NCI-H1105 treated with DMSO at 0.1 percent for 48 hours (cell line): ENCODE measurements at places on chromosomes 16 and 17.
A peak's percentile ranks its signal among the peaks of the same experiment; 100 is the strongest.

- DNase-seq = no peak
Measured at GRCh38 chr16:84605339-84605848, 12.5 kb downstream of the COTL1 start.

GRCh38 chr16:58582971-58583765, 46.5 kb downstream of the CNOT1 start:
- DNase-seq = no peak

- no peak for DNase-seq
Measured at GRCh38 chr16:80002261-80002660, 401.7 kb upstream of the MAF start.

- DNase-seq = no peak
Measured at GRCh38 chr17:82012640-82013295, 9.9 kb downstream of the CENPX start.

GRCh38 chr17:78359997-78360370, at the start of gene SOCS3:
Gene SOCS3 (minus strand): TSS chr17:78360077. CDS start chr17:78359095, 982 bp downstream.
- peak; percentile 85 for DNase-seq

DNA sequence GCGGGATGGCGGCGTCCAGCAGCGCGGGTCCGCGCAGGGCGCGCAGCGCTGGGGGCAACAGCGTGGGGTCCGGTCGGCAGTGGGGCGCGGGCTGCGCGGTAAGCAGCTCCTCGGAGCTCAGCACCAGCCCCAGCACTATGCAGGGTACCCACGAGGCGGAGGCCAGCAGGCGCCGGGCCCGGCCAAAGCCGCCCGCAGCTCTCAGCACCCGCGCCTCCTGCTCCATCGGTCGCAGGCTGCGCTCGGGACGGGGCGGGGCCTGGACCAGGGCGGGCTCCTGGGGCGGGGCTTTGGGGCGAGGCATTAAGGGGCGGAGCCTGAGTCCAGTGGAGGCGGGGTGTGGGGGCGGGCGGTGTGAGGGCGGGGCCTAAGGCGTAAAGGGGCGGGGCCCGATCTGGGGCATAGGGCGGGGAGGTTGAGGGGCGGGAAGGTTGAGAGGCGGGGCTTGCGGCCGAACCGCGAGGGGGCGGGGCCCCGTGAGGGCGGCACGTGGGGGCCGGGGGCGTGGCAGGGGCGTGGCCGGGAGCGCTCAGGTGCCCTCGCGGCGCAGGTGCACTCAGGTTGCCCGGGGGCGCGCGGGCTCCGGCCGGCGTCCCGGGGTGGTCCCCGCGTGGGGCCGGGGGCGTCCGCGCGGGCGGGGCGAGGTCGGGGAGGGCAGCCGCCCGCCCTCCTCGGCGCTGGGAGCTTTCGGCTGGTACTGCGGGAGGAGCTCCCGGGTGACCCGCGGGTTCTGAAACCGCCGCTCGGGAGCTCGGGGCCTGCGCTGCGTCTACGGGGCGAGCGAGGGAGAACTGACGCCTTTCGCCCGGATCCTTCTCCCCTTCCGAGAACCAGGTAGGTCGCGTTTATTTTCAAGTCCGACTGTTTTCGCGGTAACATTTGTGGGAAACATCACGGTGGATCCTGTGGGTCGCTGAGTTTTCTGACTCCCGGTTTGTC, 1.4 kb upstream of the SLC22A31 start:
- peak; percentile 41 for DNase-seq

DNA sequence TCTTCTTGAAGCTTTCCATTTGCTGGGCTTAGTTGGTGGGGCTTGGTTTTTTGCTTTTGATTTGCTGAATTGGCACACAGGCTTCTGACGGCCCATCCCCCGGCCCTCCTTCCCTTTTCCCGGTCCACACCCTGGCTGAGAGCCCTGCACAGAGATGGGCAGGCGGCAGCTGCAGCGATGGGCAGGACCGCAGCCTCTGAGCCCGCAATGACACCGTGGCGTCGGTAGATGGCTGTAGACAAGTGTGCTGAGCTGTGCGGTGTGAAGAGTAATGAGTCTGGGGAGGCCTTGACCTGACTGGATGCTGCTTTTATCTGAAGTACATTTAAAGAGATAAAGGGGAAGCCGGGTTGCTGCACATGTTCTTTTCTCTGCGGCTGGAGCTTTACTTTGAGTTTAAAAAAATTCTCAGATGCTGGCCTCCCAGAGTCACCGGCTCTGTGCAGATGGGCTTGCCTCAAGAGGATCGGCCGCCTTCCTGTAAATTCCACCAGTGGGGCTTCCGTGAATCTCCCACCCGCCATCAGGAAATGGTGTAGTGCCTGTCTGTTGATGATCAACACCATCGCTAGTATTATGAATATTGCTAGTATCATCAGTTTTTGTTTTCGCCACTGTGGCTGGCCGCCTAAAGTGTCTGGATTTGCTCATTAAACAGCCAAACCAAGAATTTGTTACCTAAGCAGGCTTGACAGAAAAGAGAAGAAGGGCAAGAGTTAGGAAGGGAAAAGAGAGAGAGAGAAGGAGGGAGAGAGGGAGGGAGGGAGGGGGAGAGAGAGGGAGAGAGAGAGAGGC, 245.6 kb upstream of the RBFOX1 start:
- peak; percentile 1 for DNase-seq
